ENCODE measurements at places on chromosomes 16 and 17.

DNA sequence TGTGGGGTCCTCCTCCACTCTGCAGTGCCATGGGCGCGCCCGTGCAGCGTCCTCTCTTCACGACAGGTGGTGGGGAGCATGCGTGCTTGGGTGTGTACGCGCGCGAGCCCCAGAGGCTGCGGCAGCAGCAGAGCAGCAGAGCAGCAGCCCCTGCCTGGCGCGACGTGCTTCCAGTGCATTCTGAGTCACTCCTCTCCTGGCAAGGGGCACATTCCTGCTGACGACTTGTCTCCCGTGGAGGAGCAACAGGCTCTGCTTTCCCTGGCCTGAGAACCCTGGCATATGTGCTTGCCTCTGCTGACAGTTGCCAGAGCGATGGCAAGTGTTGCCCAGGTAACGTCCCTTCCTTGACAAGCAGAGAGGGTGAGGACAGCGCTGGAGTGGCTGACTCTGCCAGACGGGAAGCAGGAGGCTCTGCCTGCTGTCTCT lies 133.8 kb upstream of the PLCG2 start:
- DNase-seq = no peak

DNA sequence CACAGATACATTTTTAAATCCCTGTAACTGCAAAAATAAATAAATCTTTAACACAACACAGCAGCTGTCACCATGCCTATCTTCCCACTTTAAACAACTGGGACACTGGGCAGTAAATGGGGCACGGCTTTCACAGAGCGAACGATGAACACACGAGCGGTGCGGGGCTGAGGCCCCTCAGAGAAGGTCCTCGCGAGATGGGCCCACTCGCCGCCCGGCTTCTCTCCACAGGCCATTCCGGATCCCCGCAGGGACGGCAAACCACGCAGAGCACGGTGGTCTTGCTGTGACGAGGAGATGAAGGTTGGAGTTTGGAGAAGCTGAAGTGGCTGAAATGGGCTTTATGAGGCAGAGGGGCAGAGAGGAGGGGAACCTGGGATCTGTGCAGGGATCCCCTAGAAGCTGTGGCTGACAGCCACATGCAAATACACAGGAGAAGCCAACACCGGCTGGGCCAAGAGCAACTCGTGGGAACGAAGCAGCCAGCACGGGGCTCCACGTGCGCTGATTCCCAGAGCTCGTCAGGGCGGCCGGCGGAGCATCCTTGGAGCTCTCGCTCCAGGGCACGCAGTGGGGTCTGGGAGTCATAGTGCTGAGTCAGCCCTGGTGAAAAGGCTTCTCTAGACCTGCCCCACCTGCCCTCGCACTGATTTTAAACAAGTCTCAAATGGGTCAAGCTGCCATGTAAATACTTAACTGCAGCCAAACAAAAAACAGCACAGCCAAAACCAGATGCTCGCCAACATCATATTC lies 31.7 kb downstream of the CCDC57 start:
- no peak for DNase-seq

GRCh38 chr16:23342083-23342640 lies 40.1 kb downstream of the SCNN1B start:
- DNase-seq = no peak

DNA sequence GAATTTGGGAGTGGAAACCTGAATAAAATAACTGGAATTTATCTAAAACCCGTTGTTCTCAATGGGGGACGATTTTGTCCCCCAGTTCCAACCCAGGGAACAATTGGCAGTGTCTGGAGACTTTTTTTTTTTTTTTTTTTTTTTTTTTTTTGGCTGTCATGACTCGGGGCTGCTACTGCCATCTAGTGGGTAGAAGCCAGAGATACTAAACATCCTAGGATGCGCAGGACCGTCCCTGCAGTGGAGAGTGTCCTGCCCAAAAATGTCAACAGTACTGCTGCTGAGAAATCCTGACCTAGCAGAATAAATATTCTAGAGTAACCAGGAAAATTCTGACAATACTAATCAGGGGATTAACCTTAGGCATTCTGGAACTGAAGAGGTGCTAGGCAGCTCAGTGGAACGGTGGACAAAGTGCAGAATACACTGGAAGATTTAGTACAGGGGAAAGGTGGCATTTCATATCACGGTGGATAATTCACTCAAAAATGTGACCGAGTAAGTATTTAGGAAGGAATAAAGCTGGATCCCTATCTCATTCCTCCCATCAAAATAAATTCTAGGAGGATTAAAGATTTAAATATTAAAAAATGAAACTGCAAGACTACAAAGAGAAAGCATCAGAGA lies 107.6 kb downstream of the SPECC1 start:
- DNase-seq = no peak

DNA sequence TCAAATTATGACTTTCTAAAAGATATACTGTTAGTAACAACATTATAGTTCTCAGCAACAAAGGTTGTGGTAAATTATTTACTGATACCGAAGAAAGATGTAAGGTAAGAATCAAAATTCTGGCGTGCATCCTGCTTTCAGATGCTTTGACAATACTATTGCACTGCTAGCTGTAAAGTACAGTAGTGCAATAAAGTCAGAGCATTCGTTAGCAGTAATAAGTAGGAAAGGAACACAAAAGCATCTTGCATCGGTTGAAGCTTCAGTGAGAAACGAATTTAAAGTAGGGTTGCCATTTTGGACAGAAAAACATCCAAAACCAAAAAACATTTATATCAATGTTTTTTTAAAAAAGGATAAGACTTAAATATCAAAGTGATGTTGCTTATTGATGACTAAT lies 4.0 kb downstream of the SKA2 start:
- no peak for DNase-seq

DNA sequence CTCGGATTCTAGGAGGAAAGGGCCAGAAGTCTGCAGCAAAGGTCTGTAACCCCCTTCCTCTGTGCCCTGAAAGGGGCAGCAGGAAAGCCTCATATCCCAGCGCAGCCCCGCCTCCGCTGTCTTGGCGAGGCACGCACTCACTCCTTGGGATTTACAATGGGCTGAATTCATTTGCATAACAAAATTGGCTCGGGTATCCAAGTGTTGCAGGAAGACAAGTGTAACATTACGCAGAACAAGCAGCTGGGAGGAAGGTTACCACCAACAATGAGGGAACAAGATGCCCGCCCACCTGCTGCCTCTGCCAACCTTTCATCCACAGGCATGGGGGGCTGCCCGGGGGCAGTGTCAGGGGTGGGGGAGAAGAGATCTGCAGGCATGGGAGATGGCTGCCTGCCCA lies 130.4 kb downstream of the MRM1 start:
- no peak for DNase-seq

GRCh38 chr16:7405166-7405565 lies 72.5 kb downstream of the RBFOX1 start:
- no peak for DNase-seq

- DNase-seq = no peak
Measured at GRCh38 chr16:23420011-23420410, 33.0 kb downstream of the COG7 start.

- no peak for DNase-seq
Measured at GRCh38 chr17:7444682-7445618, at the start of gene CHRNB1. TSS of gene CHRNB1 (plus strand) at chr17:7445061. CDS start at chr17:7445128, 67 bp downstream.

- no peak for DNase-seq
Measured at GRCh38 chr16:48126801-48127644, 28.8 kb downstream of the ABCC12 start.

- no peak for DNase-seq
Measured at GRCh38 chr17:45269912-45270311, 8.0 kb upstream of the SPATA32 start.

DNA sequence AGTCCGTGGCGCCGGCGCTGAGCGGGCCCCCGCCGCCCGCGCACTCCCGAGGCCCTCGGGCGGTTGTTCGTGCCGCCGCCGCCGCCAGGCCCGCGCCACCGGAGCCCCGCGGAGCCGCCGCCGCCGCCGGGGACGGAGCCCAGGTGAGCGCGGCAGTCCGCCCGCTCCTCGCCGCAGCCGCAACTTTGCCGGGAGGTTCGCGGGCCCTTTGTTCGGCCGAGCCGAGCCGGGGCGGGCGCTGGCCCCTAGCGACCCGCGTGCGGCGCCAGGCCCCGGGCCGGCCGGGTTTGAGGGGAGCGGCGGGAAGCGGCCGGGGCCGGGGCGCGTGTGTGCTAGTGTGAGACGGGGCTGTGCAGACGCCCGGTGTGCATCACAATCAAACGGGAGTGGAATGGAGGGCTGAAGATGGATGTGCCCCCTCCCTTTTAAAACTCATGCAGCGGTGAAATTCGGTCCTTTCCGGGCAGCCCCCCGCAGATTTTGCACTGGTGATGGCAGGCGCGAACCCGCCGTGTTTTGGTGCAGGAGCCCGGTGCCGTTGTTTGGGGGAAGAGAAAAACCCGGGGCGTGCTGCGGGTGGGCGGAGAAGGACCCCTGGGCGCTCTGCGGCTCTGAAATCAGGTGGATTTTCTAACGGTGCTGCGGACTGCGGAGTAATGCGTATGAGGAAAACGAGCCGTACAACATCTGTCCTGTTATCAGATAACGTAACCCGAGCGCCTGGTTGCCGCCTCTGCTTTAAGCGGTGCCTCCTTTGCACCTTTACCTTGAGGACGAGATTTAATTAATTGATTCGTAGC lies 823 bp downstream of the TNRC6C start:
- no peak for DNase-seq

DNA sequence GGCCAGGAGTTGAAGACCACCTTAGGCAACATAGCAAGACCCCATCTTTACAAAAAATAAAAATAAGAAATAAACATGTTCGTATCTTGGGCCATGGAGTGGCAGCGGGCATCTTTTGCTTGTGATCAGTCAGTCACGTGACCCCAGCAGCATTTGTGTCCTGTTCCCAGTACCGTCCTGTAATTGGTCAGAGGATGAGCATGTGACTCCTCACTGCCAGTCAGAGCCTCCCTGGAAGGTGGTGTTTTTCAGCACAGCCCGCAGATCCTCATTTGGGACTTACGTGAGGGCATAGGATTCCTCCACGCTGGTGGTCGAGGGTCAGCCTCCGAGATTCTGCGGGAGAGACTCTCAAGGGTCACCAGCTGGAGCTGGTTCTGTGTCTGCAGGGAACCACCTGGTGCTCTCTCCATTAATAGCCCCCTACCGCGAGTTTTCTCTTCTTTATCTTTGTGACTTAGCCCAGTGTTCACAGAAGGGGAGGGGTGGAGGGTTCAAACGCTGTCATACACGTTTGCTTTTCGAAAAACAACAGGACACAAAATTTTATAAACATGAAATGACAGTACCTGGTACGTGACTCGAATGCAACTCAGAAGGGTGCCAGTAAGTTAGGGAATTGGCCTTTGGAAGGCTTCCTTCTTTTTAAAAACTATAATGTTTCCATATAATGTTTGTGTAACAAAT lies 17.2 kb downstream of the MRC2 start:
- no peak for DNase-seq

GRCh38 chr16:57430955-57431354 lies 16.2 kb downstream of the CIAPIN1 start:
- no peak for DNase-seq

- DNase-seq = no peak
Measured at GRCh38 chr16:82514262-82514661, 112.5 kb upstream of the CDH13 start.

DNA sequence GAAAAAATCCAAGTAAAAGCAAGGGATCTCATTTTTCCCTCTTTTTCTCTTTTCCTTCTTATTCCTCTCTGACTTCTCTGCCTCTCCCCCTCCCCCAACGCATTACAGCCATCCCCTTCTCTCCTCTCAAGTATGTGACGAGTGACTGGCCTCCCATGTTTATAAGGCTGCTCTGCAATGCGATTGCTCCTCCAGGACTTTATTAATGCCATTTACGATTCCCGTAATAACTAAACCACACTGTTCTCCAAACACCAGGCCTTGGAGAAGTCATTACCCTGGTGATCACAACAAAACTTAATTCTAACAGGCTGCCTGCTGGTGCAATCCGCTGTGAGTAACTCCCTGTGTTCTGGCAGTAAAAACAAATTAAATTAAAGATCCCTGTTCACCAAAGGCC lies 88.8 kb downstream of the HS3ST3B1 start:
- DNase-seq = no peak

GRCh38 chr16:85086347-85087291 lies 25.7 kb downstream of the CIBAR2 start:
- no peak for DNase-seq

DNA sequence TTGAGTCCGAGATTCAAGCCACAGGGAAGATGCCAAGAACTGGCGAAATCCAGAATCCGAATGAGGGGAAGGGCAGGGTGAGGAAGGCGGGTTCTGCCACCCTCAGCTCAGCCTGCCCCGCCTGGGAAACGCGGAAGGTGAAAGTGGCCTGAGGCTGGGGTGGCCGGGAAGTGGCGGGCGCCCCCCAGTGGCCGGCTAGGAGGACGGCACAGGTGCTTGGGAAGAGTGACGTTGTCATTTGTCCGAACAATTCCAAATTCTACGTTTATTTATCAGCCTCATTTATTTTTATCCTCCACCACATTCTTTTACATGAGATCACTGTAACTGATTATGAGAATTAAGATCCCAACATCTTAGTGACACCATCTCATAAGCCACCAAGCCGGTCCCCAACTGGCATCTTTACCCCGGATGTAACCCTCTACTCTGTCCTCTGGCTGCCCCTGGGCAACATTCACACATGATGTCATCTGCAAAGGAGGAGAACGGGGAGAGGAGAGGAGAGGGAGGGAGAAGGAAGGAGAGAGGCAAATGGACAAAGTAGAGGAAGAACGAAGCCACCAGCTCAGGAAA lies 21.3 kb downstream of the SRCIN1 start:
- DNase-seq = no peak

- no peak for DNase-seq
Measured at GRCh38 chr17:47620503-47621245, 29.0 kb upstream of the KPNB1 start.

- DNase-seq = no peak
Measured at GRCh38 chr17:27293359-27293897, 486 bp upstream of the WSB1 start.

DNA sequence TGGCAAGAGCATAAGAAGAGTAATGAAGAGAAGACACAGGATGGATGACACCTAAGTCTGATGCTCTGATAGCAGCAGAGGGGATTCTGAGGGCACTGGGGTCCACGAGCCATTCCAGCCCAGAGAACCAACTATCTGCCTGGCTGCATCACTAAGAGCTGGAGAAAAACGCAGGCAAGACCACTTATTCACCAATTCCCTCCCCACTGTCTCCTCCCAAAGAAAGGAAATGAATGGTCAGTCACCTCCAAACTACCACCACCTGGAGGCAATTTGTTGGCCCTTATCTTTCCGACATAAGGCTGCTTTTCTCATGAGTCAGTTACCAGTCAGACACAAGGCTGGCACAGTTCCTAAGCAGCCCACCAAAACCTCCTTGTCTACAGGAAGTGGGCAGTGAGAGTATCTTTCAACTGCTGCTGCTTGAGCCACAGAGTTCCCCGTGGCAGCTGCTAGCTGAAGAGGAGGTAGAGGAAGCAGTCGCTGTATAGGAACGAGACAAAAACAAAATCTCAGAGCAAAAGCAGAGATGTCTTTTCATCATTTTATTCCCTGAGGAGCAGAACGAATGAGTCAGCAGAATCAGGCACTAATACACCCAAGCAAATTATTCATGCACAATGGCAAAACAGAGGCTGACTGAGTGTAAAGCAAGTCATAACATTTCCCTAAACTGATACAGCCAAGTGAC lies 111.1 kb downstream of the SMG6 start:
- no peak for DNase-seq

DNA sequence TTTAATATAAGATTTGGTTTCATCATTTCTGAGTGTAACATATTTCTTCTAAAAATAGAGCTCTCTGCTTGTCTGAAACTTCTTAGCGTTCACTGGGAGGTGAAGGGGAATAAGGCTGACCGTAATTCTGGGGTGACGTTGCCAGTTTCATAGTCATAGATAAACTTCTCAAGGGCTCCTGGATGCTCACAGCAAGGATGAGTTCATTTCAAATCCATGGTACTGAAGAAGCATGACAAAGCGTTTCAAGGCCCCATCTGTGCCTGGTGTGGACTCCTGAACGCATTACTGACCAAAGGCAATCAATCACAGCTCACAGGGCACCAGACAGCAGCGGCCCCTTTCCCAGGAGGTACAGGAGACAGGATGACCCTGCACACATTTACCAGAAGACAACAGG lies 12.0 kb upstream of the EVPL start:
- DNase-seq = no peak
